ENCODE measurements at places on chromosomes 1 and 21.

- no peak for DNase-seq
Measured at GRCh38 chr1:214633686-214634085, 30.7 kb downstream of the CENPF start.

DNA sequence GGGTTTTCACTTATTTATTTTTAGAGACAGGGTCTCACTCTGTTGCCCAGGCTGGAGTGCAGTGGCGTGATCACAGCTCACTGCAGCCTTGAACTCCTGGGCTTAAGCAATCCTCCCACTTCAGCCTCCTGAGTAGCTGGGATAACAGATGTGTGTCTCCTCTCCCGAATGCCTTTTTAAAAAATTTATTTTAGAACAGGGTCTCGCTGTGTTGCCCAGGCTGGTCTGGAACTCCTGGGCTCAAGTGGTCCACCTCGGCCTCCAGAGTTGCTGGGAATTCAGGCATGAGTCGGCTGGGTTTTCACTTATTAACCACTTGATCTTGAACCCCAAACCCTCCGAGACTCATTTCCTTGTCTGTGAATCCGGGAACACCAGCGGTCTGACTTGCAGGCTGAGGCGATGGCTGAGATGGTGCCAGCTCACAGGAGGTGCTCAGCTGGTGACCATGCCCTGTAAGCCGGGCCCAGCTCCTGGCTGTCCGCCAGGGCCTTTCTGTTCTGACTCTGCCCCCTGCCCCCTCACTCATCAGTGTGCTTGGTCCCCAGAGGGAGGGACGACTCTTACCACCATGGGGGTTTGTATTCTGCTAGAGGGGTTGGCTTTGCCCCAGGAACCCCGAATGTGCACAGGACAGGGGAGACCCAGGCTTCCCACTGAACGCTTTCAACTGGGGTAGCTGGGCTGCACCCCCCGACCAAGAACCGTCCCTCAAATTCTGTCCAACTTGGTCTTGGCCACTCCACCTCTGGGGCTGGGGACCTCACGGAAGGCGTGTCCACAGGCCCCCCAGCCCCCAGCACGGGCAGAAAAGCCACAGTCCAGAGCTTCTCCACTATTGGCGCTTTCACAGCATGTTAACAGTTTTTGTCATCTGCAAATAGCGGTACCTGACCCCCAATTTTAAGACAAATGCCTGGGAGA lies 22.5 kb downstream of the MMEL1 start:
- DNase-seq = no peak

GRCh38 chr21:46608672-46609111 lies 3.8 kb upstream of the S100B start:
- no peak for DNase-seq

DNA sequence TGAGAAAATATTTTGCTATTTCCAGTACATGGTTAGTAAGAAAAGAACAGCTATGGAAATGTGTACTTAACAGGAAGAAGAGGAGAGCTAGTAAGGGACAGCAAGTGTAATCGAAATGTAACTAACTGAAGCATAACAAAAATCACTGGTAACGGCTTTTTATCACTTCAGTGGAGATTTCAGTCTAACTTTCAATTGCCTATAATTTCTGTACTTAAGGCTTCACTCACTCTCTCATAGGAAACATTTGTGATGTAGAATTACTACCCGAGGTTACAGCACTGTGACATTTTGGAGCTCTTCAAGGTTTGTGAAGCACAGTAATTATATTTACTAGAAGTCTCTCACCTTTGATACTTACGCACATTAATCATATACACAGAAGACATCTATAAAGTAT lies 1119.1 kb downstream of the AMY1C start:
- DNase-seq = no peak

DNA sequence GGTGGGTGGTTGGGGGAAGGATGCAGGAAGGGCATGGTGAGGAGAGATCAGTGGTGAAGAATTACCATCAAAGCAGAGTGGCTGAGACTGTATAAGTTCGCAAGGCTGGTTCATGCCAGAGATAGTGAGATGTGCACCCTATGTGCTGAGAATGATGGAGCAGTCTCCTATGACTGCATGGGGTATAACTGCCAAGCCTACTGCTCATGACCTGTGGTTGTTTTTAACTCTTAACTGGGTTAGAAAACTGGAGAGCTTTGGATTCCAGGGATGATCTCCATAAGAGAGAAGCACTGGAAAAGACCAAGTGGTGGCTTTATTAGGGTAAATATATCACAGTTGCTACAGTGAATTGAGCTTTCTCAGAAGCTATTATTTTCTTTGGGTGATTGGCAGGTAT lies 16.2 kb downstream of the WNT2B start:
- DNase-seq = no peak

- no peak for DNase-seq
Measured at GRCh38 chr1:244502630-244503029, 41.6 kb downstream of the CATSPERE start.

- no peak for DNase-seq
Measured at GRCh38 chr1:170555370-170555769, 23.4 kb downstream of the GORAB start.

DNA sequence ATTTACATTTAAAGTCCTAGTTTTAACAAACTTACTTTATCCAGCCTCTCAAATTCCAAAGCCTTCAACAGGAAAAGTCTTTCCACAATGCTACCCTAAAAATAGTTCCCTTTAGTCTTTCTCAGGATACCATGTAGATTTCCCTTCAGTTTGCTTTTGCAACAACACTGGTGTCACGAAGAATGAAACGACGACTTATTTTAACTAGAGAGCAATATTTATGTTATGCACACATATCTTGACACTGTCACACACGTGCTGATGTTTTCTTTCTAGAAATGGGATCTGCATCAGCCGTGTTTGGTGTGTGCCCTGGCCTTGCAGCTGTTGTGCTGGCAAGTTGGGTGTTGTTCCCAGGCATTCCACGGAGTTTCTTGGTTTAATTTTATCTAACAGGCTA lies 75.5 kb downstream of the SIPA1L2 start:
- no peak for DNase-seq

- no peak for DNase-seq
Measured at GRCh38 chr1:8858888-8859706, 19.4 kb downstream of the ENO1 start.

GRCh38 chr1:36006941-36007500 lies 76.1 kb downstream of the AGO3 start:
- no peak for DNase-seq

DNA sequence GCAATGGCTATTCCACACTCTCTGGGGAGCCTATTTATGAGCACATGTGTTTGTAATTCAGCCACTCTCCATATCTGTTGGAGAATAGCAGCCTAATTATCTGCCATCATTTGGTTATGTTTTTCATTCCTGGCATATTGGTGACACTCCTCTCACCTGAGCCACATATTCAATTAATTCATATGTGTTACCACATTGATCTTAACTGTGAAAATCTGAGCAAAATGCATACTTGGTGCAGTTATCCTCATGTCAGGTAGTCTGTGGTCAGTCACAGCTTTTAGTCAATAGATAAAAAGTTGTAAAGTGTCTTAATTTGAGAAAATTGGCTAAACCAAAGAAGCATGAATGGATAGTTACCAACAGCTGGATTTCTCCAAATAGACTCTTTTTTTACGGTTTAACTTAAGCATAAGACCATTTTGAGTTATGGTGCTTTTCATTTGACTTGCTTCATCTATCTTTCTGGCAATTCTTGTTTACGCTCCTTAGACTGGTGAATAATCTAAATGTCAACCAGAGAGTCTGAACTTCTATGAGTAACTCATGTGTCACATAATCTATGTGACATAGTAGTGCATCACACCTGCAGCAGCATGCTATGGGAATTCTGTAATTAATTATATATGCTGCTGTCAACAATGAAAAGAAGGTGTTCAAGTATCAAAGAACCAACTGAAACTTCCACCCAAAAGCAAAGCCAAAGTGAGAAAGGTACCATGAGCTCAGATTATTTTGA lies 187.7 kb upstream of the SGIP1 start:
- no peak for DNase-seq

DNA sequence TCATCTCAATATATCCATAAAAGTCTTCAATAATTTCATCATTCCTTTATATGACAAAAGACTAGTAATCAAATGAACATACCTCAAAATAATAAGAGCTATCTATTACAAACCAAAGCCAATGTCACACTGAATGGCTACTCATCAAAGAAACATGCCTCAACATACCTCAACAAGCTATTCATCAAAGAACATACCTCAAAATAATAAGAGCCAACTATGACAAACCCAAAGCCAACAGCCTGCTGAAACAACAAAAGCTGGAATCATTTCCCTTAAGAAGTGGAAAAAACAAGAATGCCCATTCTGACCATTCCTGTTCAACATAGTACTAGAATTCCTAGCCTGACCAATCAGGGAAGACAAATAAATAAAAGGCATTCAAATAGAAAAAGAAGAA lies 1373.7 kb downstream of the BRINP3 start:
- DNase-seq = no peak

DNA sequence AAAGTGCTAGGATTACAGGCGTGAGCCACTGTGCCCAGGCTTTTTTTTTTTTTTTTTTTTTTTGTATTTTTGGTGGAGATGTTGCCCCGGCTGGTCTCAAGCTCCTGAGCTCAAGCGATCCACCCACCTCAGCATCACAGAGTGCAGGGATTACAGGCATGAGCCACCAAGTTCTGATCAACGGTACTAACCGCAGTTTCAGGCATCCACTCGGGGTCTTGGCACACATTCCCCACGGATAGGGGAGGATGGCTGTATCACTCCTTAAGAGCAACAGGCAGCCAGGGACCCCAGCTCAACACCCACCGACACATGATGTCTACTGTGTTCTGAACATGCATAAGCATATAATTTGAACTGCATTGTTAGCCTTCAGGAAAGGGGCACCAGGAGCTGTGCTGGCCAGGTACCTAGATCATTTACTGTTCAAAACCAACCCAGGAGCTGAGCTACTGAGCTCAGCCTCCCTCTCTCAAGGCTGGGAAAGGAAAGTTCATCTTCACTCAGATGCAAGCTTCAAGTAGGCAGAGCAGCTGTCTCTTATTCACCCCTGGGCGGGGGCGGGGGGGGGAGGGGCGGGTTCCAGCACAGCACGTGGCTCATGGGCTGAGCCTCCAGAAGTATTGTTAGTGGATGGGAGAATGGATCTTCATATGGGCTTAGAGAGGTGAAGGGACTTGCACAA lies 24.7 kb downstream of the CAPZB start:
- no peak for DNase-seq

DNA sequence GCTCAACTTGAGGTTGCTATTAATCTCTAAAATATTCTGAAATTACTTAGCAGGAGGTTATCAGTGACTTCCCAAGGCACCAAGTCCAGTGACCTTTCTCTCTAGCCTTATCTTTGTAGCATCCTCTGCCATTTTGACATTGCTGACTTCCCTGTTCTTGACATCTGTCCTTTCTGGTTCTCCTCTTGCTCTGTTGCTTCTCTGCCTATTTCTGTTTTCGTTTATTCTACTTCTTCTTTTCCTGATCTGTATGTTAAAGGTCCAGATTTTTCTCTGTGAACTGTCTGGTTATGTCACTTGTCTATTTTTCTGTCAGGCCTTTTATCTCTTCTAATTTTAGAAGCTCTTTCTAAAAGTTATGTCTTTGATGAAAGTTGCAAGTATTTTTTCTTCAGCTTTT lies 178.8 kb downstream of the VPS13D start:
- DNase-seq = no peak

DNA sequence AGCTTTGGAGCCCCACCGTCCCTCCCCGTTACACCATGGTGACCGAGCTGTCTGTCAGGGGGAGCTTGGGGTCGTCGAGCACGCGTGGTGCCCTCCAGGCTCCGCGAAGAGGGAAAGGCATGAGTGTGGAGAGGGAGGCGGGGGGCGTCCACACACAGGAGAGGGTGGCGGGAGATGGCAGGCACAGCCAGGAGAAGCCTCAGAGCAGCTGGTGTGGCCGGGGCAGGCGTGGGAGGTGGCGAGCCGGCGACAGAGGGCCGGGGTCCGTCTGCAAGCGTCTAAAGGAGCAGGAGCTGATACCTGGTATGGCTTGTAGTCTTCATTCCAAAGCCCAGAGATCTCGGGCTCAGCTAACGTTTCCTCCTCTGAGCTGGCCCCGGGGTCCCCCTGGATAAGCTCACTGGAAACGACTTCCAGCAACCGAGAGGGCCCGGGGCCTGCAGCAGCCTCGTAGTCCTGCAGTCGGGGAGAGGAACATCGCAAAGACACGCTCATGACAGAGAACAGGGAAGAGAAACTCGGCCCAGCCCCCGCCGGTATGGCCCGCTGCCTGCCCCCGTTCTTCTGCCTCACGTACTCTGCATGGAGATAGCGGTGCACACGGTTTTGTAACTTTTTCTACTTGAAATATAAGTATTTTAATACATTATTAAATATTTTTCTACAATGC lies 37.4 kb downstream of the CFAP74 start:
- no peak for DNase-seq

DNA sequence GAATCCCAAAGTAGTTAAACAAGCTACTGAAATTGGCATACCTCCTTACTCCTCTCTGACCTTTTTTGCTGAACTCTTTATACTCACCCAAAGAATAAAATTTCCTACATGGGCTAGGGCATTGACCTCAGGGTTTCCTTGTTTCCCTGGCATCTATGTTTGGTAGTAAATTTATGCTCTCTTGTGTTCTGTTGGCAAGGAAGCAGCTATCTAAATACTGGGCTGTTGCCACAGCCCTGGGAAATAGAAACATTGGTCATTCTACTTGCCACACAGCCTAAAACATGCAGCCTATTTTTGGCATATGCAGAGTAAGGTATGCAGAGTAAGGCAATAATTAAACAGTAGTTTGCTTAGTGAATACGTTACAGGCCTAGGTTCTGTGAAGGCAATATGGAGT lies 351.4 kb downstream of the HLX start:
- no peak for DNase-seq

- no peak for DNase-seq
Measured at GRCh38 chr1:224113545-224113917, 380 bp upstream of the FBXO28 start.

DNA sequence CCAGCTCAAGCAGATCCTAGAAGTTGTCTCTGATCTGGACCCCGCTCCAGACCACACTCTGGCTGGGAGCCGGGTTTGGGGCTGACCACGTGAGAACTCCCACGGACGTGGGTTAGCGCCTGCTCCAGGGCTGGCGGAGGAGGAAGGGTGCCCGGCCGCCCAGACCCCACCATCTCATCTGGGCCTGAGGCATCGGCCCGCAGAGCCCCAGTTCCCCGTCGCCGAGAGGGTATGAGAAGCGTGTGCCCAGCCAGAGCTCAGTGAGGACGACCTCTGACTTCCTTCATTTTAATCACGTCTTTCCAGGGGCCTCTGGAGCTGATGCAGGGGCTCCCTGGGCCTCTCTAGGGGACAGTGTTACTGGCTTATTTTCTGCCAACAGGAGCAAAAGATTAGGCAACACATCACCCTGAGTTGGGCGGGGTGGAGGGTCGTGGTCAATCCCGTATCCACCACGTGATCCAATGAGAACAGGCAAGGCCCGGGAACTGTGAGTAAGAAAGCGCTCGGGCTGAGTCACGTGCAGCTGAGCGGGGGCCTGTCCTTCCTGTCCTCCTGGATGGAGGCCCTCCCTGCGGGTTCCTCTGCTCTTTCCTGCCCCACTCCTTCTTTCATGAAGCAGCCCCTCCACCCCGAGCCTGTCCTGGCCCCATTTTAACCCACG lies 81.1 kb downstream of the SIK1 start:
- no peak for DNase-seq

All from vagina (tissue), 2 donors.